Mesothelial cell of epicardium (in vitro differentiated cells): ENCODE measurements at places on chromosomes 5 and 9.

DNA sequence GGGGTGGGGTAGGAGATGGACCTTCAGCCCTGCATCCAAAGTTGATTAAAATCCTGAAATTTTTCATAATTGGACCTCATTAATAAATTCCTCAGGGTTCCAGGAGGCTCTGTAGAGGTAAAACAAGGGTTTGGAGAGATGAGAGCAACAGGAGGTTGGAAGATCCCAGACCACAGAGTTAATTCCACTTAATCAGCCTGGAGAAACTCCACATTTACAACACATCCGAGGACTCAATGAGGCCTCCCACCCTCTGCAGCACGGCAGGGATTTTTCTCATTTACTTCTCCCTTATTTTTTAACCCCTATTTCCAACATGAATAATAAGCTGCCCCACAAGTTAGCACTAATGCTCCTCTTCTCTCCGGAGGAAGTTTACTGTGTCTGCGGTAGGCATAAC lies 165.0 kb upstream of the MAP3K1 start:
- no peak overlapping the region for H3K27ac ChIP-seq
- no peaks in the 10 kb centered on the region for H3K27me3 ChIP-seq
- H3K4me1 ChIP-seq, result peaks cover 29% of the 10 kb centered on the region

- no peaks in the 10 kb centered on the region for H3K27me3 ChIP-seq
- no peak overlapping the region for H3K27ac ChIP-seq
- no peak overlapping the region for H3K4me3 ChIP-seq
These were observed 71.7 kb downstream of the GRIA1 start for GRCh38 chr5:153562189-153562588.

DNA sequence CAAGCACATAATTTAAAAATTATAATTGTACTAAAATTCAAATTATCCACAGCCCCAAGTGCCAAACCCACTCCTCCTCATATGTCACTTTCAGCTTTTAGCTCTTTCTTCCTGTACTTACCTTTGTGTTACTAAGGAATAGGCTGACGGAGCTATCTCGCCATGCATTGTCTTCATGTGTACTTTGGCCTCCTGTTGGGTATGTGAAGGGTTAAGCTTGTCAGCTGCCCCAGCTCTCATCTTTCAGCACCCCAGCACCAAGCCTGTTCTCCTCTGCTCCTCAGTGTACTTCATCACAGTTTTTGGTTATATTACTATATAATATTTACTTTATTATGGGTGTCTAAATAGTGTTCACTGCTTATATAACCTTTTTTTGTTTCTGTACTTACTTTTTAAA lies 46.2 kb downstream of the OSTF1 start:
- H3K4me3 ChIP-seq, result no peak overlapping the region
- H3K27ac ChIP-seq, result no peak overlapping the region
- no peaks in the 10 kb centered on the region for H3K27me3 ChIP-seq

DNA sequence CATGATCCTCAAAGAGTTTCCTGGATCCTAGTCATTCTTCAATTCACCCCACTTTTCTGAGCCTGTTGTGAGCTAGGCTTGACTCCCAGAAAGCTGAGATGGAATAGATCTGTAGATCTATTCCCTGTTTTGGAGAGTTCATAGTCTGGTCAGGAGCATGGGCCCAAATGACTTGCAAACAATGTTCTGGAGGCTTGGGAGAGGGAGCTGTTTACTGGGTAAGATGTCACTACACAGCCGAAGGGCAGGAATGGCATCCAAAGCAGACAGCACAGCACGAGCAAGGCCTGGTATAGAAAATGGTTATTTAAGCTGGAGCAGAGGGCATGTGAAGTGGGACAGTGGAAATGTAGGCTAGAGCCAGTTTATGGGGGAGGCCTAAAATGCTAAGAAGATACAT lies 152.5 kb upstream of the ALDH1B1 start:
- DNase-seq, result no peak
- no peak overlapping the region for H3K4me3 ChIP-seq
- peaks cover 4% of the 10 kb centered on the region for H3K36me3 ChIP-seq
- H3K27ac ChIP-seq, result no peak overlapping the region
- H3K27me3 ChIP-seq, result no peaks in the 10 kb centered on the region

DNA sequence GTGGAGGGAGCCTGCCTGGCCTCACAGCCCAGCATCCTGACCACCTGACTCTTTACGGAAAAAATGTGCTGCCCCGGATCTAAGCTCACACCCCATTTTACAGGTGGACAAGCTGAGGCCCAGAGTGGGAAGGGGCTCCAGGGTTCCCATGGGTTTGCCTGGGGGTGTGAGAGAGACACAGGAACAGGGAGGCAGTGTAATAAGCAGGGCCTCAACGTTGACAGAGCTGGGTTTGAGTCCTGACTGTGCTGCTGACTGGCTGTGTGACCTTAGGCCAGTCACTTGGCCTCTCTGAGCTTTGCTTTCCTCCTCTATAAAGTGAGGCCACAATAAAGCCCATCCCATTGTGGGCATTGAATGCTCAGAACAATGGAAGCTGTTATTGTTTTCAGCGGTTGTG lies 73.7 kb downstream of the HMCN2 start:
- H3K36me3 ChIP-seq, result no peaks in the 10 kb centered on the region
- H3K27me3 ChIP-seq, result no peaks in the 10 kb centered on the region
- no peak for DNase-seq
- H3K4me1 ChIP-seq, result no peaks in the 10 kb centered on the region

GRCh38 chr5:54667136-54667535 lies 149.6 kb downstream of the SNX18 start:
- no peaks in the 10 kb centered on the region for H3K4me1 ChIP-seq
- no peak for DNase-seq
- no peaks in the 10 kb centered on the region for H3K27me3 ChIP-seq
- H3K36me3 ChIP-seq, result no peaks in the 10 kb centered on the region
- H3K27ac ChIP-seq, result no peak overlapping the region

GRCh38 chr9:42388146-42388690 lies 204.8 kb downstream of the SPATA31A6 start:
- DNase-seq, result no peak
- no peaks in the 10 kb centered on the region for H3K36me3 ChIP-seq
- H3K27ac ChIP-seq, result no peak overlapping the region
- no peaks in the 10 kb centered on the region for H3K27me3 ChIP-seq

GRCh38 chr5:77958642-77959330 lies 182.6 kb upstream of the TBCA start:
- peaks cover 86% of the 10 kb centered on the region for H3K27me3 ChIP-seq
- DNase-seq, result no peak
- H3K27ac ChIP-seq, result no peak overlapping the region
- H3K4me1 ChIP-seq, result peaks cover 13% of the 10 kb centered on the region
- H3K36me3 ChIP-seq, result peaks cover 1% of the 10 kb centered on the region

GRCh38 chr5:177362610-177363507 lies 5.1 kb downstream of the RGS14 start:
- peak overlapping the region; percentile 77 for H3K4me3 ChIP-seq
- peak overlapping the region; percentile 25 for H3K27ac ChIP-seq
- DNase-seq, result peak; percentile 63
- peaks cover 23% of the 10 kb centered on the region for H3K4me1 ChIP-seq
- H3K27me3 ChIP-seq, result peaks cover 4% of the 10 kb centered on the region
- H3K36me3 ChIP-seq, result no peaks in the 10 kb centered on the region

DNA sequence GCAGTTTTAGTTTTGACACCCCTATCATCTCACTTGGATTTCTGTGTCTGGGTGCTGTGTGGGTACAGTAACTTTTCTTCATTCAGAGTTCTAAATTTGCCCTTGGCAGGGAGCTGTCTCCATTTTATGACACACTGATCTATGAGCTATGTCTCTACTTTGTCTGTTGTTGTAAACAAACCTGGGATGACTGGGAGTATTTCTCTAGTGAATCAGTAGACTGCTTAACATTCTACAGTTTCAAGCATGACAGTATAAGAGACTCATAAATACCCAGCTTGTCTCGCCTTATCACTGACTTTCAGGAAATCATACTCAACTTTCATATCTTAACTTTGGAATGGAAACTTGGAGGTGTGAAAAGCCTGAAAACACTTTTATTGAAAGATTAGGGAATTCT lies 212.1 kb upstream of the NUDT12 start:
- DNase-seq, result no peak
- peak overlapping the region; percentile 58 for H3K27ac ChIP-seq
- peaks cover 4% of the 10 kb centered on the region for H3K36me3 ChIP-seq
- no peaks in the 10 kb centered on the region for H3K27me3 ChIP-seq
- peaks cover 19% of the 10 kb centered on the region for H3K4me1 ChIP-seq

DNA sequence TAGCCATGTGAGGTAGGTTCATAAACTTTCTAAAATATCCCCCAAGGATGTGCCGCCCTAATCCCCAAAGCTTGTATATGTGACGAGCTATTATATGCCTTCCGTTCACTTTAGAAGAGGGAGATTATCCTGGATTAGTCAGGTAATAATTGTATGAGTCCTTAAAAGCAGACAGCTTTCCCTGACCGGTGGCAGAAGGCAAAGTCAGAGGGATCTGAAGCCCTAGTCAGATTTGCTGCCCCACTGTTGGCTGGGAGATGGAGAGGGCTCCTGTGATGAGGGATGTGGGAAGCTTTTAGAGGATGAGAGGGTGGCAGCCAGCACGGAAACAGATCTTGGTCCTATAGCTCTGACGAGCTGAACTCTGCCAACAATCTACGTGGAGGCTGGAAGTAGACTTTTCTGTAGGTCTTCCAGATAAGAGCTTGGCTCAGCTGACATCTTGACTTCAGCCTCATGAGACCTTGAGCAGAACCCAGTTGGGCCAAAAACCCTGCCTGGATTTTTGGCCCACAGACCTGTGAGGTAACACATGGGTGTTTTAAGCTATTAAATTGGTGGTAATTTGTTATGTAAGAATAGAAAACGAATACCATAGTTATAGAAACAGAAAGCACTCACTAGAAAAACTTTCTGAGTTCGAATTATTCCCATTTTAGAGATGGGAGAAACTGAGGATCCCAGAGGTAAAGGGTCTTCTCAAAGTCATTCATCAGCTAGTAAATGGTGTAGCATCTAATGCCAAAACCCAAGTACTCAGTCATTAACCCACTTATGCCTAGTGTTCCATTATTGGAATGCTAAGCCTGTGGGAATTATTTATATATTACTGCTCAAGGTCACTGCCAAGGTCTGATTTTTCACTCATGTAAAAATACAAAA lies 48.9 kb downstream of the SH3PXD2B start:
- H3K27ac ChIP-seq, result no peak overlapping the region
- no peak for DNase-seq
- H3K4me3 ChIP-seq, result no peak overlapping the region

DNA sequence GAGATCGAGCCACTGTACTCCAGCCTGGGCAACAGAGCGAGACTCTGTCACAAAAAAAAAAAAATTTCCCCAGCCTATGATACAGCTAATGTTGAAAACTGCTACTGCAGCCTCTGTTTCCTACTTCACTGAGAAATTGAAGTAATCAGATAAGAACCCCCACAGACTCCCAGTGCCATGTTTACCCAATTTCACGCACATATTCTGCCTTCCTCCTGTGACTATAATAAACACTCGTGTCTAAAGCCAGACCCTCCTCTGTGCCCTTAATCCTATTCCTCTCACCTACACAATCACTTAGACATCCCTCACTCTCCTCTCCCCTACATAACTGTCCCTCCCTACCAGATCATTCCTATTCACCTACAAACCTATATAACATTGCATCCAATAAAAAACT lies 6.4 kb downstream of the ARAP3 start:
- H3K27me3 ChIP-seq, result no peaks in the 10 kb centered on the region
- H3K36me3 ChIP-seq, result peaks cover 14% of the 10 kb centered on the region
- H3K4me3 ChIP-seq, result no peak overlapping the region
- H3K4me1 ChIP-seq, result peaks cover 4% of the 10 kb centered on the region

DNA sequence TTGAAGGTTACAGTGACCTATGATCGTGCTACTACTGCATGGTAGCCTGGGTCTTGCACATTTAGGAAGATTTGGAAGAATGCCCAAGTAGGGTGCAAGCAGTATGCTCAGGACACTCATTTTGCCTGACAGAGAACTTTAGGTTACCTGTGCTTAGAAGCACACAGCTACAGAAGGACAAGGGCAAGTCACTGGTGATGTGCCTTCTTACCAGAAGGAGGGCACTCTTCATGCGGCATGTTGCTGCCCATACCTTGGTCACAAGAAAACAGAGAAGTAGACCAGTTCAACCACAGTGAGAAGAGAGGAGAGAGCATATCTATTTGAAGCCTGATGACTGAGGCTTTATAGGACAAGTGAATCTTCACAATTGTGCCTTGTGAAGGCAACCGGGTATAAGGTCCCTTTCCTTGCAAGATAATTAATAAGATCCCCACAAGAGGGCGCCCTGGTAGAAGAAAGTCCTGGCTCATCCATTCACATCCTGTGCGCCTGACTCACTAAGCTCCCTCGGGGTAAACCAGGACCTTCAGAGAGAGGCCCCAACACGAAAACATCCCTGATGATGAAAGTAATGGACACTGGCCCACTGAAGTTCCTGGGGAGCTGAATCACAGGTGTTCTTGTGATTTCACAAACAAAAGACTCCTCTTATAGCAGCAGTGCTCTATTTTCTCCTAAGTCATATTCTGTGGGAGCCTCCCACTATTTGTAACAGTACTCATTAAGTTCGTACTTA lies 38.1 kb upstream of the STARD4 start:
- H3K36me3 ChIP-seq, result peaks cover 1% of the 10 kb centered on the region
- peaks cover 31% of the 10 kb centered on the region for H3K4me1 ChIP-seq
- no peak overlapping the region for H3K4me3 ChIP-seq
- peak; percentile 77 for DNase-seq
- peak overlapping the region; percentile 75 for H3K27ac ChIP-seq
- no peaks in the 10 kb centered on the region for H3K27me3 ChIP-seq

DNA sequence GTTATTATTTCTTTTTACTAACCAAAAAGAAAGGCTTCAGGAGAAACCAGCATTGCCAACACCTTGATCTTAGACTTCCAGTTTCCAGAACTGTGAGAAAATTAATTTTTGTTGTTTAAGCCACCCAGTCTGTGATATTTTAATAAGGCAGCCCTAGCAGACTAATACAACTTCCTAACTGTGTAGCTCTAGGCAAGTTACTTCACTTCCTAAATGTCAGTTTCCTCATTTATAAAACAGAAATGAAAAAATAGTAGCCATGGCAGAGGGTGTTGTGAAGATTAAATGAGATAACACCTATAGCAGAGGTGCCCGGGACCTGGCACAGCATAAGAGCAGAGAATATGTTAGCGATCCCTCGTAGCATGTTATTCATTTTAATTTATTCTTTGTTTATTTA lies 66.6 kb upstream of the HAND1 start:
- no peak overlapping the region for H3K4me3 ChIP-seq
- H3K27me3 ChIP-seq, result no peaks in the 10 kb centered on the region
- DNase-seq, result no peak
- peaks cover 19% of the 10 kb centered on the region for H3K4me1 ChIP-seq

GRCh38 chr9:70120834-70121510 lies 77.3 kb downstream of the MAMDC2 start:
- no peak overlapping the region for H3K27ac ChIP-seq
- no peak overlapping the region for H3K4me3 ChIP-seq
